ENCODE measurements at places on chromosomes 5 and 9.

- no peak for DNase-seq
Measured at GRCh38 chr9:21119093-21119770, 22.4 kb downstream of the IFNW1 start.

- DNase-seq = peak; percentile 76
Measured at GRCh38 chr9:127568971-127569885, 42.8 kb upstream of the STXBP1 start.

GRCh38 chr5:155954701-155955445, 372.1 kb upstream of the SGCD start:
- no peak for DNase-seq

DNA sequence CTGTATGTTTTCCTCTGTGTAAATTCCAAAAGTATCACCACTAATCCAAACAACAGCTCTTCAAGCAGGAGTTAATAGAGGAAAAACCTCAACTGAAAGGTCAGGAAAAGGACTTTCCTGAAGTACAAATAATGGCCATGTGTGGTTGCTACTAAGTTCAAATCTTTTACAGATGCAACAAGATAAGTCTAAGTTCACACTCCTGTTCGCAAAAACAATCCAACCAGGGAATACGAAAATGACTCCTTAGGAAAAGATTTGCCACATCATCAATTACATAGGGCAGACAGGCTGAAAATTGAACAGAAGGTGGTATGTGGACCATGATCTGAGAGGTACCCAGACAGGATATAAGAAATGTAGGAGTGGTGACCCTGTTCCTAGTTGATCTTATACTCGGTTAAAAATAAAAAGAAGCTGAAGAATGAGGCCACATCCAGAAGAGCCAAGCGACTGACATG, 210.2 kb downstream of the TSSK1B start:
- DNase-seq = no peak

- DNase-seq = no peak
Measured at GRCh38 chr5:79806741-79807140, 117.1 kb downstream of the CMYA5 start.

DNA sequence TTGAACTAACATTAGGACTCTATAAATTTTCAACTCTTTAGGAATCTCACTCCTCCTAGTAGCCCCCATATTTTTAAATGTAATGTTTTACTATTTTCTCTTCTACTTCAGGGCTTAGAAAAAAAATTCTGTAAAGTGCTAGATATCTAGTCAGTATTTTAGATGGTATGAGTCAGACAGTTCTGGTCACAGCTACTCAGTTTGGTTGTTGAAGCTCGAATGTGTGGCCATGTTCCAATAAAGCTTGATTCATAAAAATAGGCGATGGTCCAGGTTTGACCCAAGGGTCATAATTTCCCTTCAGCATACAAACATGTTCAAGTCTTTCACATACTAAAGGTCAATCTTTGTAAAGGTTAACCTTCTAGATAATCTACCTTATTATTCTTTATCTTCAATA, 566.0 kb upstream of the CDH18 start:
- no peak for DNase-seq

All from NCI-H510A treated with DMSO at 0.1 percent for 48 hours (cell line).